ENCODE measurements at places on chromosomes 5 and 9. TPM values are rescaled to one million over a fixed set of nuclear protein-coding genes. Genes with fewer than 3 reads are reported as not detected.

- no peak for DNase-seq
These were observed 49.5 kb downstream of the ADAMTS2 start for GRCh38 chr5:179295778-179296149.

GRCh38 chr5:164052536-164053093 is 547.2 kb downstream of the MAT2B start:
- no peak for DNase-seq

DNA sequence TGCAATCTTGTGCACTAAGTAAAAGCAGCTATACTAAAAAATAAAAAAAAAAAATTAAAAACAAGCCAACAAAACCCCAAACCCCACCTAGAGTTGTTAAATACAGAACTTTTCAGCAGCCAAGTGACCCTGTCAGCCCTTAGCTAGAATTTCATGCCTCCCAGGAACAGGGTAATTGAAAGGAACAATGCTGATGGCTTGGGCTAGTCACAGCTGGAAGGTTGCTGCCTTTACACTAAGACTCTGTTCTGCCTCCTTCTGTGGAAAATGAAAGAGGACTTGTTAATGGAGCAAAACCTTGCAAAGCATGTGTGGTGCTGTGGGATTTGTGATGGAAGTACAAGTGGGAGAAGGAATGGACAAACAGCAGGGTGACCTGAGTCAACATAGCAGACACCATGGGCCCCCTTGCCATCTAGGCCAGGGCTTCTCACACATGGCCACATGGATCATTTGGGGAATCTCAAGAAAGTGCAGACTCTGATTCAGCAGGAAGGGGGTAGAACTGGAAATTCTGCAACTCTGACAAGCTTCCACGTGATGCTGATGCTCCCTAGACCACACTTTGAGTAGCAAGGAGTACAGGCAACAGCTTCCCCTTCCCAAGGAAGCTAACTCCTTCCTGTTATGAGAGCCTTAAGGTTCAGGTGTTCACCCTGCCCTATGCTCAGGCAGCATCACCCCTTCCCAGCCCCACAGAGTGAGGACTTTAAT is 14.9 kb upstream of the TMEM252 start:
- DNase-seq = no peak

GRCh38 chr5:61123145-61123544 is 39.1 kb downstream of the SMIM15 start:
- no peak for DNase-seq

- DNase-seq = peak; percentile 80
These were observed at the start of gene SLC1A3 for GRCh38 chr5:36606428-36607113. SLC1A3 (plus strand) TSS chr5:36606606; CDS start chr5:36608424, 1,818 bp downstream.

GRCh38 chr5:1374030-1374678 is 29.3 kb upstream of the CLPTM1L start:
- DNase-seq = no peak

- DNase-seq = no peak
These were observed 46.6 kb downstream of the RAB3C start for GRCh38 chr5:58629271-58630159.

DNA sequence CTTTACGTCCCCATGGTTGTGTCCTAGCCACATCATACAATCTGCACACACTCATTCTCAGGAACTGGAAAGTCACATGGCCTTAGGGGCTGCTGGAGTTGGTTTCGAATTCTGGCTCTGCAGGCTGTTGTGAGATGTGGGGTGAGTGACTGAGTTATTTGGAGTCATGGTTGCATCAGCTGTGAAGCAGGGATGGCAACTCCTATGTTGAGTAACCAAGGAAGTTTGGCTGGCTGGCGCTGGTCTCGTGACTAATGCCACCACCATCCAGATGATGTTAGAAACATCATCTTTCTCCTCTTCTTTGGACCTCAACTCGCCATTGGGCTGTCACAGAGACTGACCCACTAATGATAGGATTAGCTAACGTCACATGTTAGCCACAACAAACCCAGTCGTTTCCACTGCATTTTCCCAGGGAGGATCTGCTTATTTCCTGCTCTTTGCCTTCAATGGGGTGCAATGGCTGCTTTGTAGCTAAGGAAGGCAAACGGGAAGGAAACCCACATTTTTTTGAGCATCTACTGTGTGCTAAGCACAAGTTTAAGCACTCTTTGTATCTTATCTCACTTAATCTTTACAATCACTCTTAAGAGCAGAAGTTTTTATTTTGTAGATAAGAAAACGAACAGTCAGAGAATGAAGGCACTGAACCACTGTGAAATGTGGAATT is 78.1 kb upstream of the UBTD2 start:
- DNase-seq = peak; percentile 46

GRCh38 chr9:128204858-128205257 is 1.7 kb downstream of the DNM1 start:
- DNase-seq = no peak

DNA sequence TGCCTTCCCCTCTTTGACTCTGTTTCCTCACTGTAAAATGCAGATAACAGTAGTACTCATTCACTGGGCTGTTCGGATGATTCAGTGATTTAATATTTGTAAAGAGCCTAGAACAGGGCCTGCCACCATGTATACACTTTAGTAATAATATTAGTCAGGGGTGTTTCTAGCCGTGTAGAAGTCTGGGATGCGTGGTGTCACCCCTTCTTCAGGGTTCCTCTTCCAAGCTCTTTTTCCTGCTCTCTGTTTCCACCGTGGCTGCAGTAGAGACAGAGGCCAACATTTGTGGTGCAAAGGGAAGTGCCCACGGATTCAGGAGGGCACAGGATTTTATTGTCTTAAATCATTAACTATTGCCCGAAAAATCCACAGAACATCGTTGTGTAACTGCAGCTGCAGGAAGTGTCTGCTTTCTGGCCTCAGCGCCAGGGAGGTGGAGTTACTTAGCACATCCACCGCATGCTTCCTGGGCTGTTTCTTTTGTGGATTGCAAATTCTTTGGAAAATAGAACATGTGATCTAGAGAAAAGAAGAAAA is 61.7 kb downstream of the TRIO start:
- no peak for DNase-seq

GRCh38 chr9:93593144-93593658 is 16.8 kb downstream of the PHF2 start:
- DNase-seq = no peak

DNA sequence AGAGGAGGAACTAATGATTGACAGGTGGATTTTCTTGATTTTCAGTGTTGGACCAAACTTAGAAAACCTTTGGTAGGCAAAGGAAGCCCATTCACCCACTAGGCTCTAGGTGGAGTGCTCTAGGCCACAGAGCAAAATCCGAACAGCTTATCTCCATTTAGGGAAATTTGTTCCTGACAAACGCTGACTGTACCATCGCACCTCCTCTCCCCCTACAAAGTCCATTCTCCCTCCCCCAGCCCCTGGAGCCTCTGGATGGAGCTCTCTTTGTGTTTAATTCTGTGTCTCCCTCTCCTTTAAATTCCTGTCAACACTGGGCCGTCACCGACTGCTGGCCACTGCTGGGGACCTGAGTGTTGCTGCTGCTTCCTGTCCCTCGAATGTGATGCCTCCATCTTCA is 350.1 kb upstream of the IRX2 start:
- no peak for DNase-seq

The PRLR gene
- 0.84 TPM for total RNA-seq

The SLC36A2 gene
- total RNA-seq = not detected

The UBE2R2 gene
- 34.0 TPM for total RNA-seq

The SLC34A3 gene
- not detected for total RNA-seq

The OBP2B gene
- not detected for total RNA-seq
